ENCODE measurements at places on chromosomes 2 and 18.

DNA sequence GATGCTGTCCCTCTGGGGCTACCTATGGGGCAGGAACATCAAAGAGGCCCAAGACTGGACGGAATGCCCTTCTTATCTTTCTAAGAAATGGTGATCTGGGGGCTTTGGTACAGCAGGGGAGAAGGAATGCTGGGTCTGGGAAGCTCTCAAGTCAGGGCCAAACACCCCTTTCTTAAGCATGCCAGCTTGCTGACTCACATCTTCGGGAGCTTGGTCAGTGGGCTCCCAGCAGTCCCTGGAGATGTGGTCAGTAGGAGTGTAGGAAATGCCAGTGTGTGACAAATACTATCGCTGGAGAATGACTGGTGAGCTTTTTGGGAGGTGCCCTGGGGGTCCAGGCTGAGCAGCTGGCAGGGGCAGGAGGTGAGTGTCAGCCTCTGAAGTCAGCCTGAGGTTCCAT, 105.0 kb upstream of the CDC42EP3 start:
- no peak for DNase-seq

GRCh38 chr2:179447421-179447820, 182.8 kb upstream of the SESTD1 start:
- no peak for DNase-seq

- DNase-seq: no peak
These were observed 47.6 kb downstream of the LONRF2 start for GRCh38 chr2:100274566-100275199.

GRCh38 chr2:199325881-199326280, 131.9 kb downstream of the SATB2 start:
- DNase-seq: no peak

DNA sequence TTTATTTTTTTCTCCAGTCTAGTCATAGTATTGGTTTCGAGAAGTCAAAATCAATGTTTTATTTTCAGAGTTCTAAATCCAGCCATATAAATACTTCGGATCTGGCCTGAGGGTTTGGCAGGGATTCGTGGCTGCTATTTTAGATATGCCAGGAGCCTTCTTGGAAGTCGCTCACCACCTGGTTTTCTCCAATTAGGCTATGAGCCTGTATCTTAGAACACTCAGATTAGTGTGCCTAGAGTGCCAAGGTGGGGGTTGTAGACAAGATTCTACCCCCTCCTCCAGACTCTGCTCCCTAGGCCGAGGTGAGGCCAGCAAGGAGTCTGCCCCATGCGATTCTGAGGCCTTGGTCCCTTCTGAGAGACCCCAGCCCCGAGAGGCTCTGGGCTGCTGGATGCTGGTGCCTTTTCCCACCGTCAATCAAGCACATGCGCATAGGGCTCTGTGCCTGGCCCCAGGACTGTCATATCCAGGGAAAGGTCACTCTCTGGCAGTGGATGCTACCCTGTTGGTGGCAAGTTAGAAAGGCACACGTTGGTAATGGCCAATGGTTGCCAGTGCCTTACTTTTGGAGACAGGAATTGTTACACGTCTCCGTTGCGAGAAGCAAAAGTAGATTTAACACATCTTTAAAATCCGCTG, 197.1 kb downstream of the AGAP1 start:
- no peak for DNase-seq

DNA sequence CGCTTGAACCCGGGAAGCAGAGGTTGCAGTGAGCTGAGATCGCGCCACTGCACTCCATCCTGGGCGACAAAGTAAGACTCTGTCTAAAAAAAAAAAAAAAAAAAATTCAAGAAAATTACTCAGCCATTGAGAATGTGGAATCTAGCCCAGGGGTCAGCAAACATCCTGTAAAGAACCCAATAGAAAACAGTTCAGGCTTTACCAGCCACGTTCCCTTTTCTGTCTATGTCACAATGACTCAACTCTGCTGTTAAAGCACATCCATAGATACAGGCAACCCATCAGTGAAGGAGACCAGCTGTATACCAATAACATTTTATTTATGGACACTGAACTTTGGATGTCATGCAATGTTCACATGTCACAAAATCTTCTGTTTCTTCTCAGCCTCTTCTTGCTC, 435.6 kb upstream of the GYPC start:
- no peak for DNase-seq

DNA sequence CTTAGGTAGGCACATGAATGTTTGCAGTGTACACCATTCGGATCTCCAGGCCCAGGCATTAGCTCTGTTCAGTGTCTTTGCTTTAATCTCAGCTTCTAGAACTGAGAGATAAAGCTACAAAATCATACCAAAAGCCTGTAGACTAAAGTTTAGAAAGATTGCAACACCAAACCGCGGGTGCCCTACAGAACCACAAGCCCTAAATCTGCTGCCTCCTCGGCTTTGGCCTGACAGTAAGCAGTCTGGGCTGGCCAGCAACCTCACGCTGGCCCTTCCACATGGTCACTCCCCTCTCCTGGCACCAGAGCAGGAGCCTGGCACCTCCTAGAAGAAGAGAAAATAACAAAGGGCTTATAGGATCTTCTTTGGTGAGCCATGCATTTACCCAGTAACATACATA, 8.9 kb upstream of the OSR1 start:
- DNase-seq: no peak

DNA sequence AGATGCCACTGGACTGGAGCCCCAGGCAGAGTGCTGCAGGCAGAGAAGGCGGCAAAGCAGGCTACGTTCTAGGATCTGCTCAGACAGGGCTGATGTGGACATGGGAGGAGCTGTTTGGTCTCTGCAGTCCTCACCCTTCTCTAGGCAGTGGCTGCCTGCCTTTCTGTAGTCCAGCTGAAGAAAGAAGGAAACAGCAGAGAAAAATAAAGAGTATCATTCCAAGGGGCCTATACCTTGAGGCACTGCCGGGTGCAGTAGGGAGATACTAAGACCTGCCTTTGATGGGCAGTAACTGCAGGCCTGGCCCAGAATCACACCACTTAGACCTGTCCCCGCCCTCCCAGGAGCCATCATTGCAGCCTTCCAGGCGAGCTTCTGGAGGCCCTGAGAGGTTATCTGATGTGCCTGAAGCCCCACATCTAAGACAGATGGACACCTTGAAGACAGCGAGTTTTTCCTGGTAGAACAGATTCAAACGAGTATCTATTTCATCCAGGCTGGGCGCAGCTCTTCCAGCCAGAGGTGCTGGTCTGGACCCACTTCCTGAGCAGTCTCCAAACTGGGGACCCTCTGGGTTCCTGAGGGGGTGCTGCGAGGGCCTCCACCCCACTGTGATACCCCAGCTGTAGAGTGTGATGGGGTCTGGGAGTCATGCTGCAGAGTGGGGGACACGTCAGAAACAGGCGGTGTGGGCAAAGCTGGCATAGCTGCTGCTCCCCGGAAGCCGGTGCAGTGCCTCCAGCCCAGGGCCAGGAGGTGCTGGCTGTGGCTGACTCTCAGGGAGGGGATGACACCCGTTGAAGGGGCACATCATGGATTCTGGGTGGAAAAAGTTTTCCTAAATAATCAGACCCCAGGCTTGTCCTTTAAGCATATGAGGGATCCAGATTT, 87.3 kb upstream of the OTOS start:
- no peak for DNase-seq

GRCh38 chr2:187422282-187422681, 25.8 kb downstream of the CALCRL start:
- DNase-seq: no peak

GRCh38 chr2:60091894-60092293, 461.6 kb downstream of the BCL11A start:
- no peak for DNase-seq

DNA sequence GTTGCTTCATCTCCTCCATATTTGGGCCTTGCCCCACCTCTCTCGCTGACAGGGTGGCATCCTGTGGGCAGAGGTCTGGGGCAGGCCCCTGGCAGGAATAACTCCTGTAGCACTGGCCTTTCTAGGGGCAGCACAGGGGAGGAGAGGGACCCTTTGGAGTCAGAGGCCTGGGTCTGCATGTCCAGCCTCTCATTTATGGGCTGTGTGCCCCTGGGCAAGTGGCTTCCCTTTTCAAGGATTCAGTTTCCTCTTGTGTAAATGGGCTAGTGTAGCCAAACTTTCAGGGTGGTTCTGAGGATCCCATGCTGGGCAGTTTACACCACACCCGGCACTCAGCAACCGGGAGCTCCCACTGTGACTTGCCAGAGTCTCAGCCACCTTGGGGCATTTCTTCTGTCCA, 23.4 kb downstream of the ADRA2B start:
- no peak for DNase-seq

GRCh38 chr2:45084361-45085020, 75.2 kb upstream of the SIX2 start:
- DNase-seq: no peak

GRCh38 chr2:60536746-60537145, 16.7 kb downstream of the BCL11A start:
- no peak for DNase-seq

- no peak for DNase-seq
These were observed 1.5 kb upstream of the RRM2 start for GRCh38 chr2:10120877-10121574.

DNA sequence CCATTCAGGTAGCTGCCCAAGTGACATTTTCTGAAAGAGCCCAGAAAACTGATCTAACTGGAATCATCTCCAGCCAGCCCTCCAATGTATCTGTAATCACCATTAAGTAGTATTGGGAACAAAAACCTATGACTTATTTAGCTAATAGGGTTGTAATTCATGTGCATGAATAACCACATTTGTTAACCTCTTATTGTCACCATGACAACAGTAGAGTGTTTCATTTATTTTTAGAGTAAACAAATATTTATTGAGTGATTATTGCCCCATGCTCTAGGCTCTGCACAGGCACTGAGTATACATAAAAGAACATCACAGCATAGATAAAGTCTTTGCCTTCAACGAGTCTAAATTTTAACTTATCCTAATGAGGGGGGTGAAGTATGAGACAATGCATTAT, 265.4 kb upstream of the UBE2E3 start:
- DNase-seq: no peak
